ENCODE measurements at places on chromosomes 12 and 14.

DNA sequence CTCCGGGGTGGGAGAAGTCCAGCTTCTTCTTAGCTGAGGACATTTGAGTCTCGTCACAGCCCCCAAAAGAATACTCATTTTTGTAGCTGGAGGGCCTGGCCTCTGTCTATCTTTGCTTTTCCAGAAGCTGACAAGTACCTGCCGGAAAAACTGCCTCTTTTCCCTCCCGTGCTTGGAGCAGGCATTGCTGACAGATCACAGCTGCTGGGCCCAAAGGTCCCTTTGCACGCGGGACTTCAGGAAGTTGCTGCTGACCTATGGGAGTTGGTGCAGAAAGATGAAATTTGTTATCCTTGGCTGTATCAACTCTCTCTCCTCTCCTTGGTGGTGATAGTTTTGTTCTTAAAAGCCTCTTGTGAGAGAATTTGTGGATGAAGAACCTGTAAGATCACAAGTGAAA, 92.8 kb downstream of the PAPOLA start:
- DNase-seq: no peak

DNA sequence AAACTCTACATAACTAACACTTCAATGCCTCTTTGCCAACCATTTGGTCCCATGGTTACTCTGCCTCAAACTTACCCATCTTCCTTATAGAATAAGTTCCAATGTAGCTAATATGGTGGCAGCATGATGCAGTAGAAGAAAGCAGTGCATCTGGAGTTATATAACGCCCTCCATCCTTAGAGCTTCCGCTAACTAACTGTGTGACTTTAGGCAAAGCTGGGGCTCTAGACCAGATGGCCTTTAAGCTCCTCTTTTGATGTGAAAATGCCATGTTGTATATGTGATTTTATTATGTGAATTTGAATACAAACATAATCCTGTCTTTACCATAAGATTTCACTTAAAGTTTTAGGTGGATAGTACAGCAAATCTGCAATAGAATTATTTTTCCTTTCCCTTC, 6.1 kb downstream of the ABCD2 start:
- DNase-seq: no peak

- DNase-seq: peak; percentile 69
Measured at GRCh38 chr12:111529424-111530368, 69.4 kb downstream of the ATXN2 start.

GRCh38 chr14:63933110-63933509, 80.3 kb downstream of the SYNE2 start:
- DNase-seq: peak; percentile 12

DNA sequence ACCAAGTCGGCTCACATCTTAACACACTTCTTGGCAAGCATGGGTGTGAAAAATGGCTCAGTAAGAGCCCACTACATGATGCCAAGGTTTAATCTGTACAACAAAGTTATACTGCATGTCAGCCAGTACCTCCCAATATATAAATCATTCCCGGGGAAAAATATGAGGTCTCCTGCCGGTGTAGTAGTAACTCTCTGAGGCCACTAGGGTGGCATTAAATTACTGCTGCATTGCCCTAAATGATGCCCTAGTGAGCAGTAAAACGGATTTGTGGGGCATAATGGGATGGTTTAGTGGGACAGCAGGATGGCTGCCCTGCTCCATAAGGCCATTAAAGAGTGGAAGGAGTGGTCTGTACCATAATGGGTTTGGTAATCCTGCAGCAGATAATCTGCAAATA, 267.7 kb downstream of the MED13L start:
- DNase-seq: no peak

GRCh38 chr12:121513464-121514183, 67.2 kb downstream of the KDM2B start:
- DNase-seq: peak; percentile 57

- no peak for DNase-seq
Measured at GRCh38 chr14:78840898-78841297, 670.7 kb downstream of the NRXN3 start.

GRCh38 chr14:24481622-24482324, 26.3 kb downstream of the CMA1 start:
- peak; percentile 54 for DNase-seq

DNA sequence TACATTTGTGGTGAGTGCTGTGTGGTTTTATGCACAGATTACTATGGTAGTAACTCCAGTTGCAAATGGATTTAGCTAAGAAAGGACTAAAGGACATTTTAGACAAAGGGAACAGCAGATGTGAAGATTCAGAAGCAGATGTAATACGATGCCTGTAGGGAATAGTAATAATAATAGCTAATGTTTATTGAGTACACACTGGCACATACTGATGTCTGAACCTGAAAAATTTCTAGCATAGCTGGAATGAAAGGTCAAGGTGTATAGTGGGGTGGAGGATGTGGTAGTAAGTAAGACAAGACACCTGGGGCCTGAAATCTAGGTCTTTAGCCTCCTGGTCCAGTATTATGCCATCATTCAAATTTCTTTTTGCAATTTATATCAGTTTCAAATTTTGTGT, 54.3 kb upstream of the LRTM2 start:
- DNase-seq: no peak

GRCh38 chr12:19298836-19299605, 140.3 kb upstream of the AEBP2 start:
- DNase-seq: no peak

DNA sequence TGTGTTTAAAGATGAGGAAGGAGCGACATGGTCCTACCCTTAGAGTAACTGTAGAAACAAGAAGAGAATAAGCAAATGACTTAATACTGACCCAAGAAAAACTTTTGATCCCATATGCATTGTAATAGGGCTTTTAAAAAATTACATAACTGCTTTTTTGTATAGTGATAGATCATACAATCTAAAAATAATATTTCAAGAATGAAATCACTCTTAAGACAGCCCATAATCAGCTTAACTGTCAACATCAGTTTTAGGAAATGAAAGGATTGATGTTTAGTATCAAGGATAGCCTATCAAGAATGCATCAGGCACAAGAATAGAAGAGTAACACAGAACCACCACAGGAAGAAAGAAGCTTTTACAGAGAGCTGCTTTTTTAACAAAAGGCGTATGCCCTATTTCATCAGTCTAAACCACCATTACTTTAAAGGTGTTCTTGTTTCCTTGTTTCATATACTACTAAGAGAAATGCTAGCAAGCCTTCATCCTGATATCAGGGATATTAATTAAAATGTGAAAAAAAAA, 64.5 kb downstream of the MARK3 start:
- DNase-seq: no peak

- no peak for DNase-seq
Measured at GRCh38 chr12:104460973-104461698, 4.4 kb downstream of the CHST11 start.

DNA sequence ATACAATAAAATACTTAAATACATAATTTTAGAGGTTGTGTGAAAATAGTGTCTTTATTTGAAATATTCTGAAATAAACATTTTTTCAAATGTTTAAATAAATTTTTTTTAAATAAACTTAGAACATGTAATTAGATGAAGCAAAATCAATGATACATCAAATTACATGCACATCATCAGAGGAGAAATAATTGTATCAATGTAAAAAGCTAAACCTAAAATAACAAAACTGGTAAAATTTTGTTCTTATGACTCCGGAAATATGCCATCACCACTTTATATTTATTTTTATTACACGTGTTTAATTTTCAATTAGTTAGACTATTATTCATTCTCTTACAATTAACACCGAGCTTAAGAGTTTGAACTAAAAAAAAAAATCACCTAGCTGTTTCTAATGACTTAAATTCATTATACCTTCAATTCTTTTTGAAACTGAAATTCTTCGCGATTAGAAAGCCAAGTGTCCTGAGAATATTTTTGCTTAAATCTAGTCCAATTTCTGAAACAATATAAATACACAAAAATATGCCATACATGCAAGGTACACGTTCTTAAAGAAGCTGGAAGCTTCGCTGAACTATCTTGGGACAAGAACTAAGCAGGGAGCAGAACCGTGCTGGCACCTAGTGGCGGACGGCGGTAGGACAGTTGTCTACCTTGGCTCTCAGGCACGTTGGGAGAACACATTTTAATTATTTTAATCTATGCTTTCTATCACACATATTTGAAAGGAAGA, 230.5 kb downstream of the SLC25A21 start:
- peak; percentile 76 for DNase-seq

DNA sequence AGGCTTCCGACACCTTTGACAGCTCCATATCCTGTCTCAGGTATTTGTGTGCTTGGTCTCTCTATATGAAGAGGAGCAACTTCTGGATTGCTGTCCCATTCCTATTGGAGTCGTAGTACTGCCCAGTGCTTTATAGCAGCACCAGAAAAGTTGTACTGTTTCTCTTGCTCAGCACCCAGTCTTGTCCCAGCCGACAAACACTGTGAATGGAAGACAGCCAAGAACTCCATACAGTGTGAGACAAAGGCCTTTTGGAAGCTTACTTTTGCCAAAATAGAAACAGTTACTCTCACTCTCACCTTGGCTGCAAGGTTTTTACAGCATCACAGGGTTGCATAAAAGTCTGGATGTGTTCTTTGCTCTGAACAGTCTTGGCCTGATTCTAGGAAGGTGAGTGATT, 105.3 kb downstream of the TGFB3 start:
- DNase-seq: no peak

DNA sequence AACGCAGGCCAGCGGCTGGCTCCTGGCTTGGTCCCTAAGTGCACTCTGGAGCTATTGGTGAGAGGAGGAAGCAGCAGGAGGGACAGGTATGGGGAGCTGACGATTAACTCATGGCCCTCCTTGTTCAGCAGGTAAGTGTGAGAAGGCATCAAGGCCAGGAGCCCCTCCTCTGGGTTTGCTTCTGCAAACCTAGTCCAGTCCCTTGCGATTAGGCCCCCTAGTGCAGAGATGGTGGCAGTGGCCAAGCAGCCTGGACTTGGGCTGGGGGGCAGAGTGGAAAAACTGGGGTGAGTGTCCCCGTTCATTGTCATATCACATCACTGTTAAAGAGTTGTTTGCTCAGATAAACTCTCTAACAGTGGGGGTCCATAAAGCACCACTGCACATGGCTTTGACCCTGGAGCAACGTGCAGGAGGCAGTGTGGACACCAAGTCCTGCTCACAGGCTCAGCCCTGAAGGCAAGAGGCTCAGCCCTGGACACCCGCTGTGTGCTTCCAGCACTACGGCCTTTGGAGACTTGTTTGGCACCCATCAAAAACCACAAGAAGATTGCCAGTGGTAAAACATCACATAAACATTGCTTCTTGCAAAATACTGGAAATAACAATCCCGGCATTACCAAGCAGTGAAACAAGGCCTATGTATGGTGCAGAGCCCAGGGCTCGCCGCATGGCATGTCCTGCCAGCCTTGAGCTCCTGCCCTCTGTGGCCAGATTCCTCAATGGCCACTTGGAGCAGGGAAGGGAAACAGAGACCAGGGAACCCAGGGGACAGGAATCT, 184.3 kb upstream of the RTL1 start:
- DNase-seq: no peak

GRCh38 chr12:6356374-6356820, 14.5 kb upstream of the TNFRSF1A start:
- no peak for DNase-seq

Data from OCI-M1 (cell line).